ENCODE measurements at places on chromosomes 6 and 20. TPM values are rescaled to one million over a fixed set of nuclear protein-coding genes. Genes with fewer than 3 reads are reported as not detected.

- no peak for DNase-seq
Measured at GRCh38 chr6:89941763-89942497, 47.7 kb downstream of the GJA10 start.

DNA sequence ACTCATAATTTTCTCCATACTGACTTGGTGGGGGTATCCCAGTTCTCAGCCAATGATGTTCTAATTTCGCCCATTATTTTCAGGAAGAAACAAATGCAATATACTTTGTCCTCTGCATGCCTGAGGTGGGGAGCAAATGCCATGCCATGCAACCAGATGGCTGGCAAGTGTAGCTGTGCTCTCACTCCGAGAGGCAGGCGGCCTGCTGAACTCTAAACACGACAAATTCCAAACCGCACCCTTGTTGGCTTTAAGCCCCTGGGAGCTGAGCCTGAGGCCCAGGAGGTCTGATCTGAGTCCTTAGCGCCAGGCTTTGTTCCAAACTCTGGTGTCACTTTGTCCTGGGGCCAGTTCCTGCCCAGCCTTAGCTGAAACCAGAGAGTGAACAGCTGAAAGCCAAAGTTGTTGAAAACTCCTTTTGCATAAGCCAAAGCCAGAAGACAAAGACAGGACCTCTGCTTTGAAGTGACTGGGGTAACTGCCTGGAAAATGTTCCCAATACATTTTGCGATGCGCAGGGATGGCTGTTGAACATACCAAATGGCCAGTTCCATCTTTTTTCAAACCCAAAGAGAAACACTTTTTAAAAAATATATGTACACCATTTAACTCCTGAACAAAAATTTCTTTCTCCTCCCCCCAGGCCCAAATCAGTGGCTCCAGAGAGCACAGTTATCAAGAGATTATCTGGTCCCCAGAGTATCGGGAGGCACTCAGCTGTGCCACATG is 46.2 kb downstream of the TTI1 start:
- peak; percentile 86 for DNase-seq

The POU5F1 gene
- total RNA-seq: 0.94 TPM

GRCh38 chr6:43444582-43444981 is 10.8 kb downstream of the DLK2 start:
- DNase-seq: no peak

DNA sequence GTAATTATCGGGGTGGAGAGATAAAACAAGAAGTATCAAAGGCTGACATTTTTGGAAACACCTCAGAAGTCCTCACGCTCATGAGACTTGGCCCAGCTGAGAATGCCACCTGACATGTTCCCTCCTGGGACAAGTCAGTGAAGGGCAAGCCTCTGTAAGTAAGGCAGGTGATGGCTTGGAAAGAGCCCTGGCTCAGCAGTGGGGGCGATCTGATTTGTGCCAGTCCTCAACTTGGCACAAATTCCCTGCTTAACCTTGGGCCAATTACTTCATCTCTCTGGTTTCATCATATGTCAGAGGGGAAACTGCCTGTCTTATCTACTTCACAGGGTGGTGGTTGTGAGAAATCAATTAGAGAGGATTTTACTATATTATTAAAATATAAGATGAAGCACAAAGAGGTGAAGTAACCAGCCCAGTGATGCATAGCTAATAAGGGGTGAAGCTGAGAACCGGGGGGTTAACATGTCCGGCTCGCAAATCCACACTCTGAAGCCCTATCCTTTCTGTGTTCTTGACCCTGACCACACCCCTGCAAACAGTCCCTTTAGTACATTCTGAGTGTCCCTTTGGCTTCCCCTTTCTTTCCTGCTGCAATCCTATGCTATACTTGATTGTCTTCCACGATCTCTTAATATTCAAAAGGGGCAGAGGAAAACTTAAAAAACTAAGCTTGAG is 8.8 kb upstream of the MOCS1 start:
- DNase-seq: no peak

Measured in Right ventricle myocardium superior (tissue), 1 donor.